Activated CD4-positive, alpha-beta T cell treated with anti-CD3 and anti-CD28 coated beads, Interleukin-10, Interleukin-2, amounts not matched to agents 100 ng/mL and 50 ng/mL, durations not matched to agents 16 hours and 8 hours (primary cell): ENCODE measurements at places on chromosomes 2 and 18.

DNA sequence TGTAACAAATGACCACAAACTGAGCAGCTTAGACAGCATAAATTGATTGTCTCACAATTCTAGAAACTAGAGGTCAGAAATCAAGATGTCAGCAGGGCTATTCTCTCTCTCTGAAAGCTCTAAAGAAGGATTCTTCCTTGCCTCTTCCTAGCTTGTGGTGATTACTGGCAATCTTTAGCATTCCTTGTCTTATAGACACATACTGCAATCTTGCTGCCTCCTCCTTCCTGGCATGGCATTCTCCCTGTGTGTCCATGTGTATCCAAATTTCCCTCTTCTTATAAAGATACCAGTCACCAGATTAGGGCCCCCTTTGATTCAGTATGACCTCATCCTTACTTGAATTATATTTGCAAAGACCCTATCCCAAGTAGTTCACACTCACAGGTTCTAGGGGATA, 2.3 kb downstream of the ASB3 start:
- DNase-seq: no peak

GRCh38 chr18:59022167-59022945, 117.3 kb upstream of the SEC11C start:
- DNase-seq: no peak

DNA sequence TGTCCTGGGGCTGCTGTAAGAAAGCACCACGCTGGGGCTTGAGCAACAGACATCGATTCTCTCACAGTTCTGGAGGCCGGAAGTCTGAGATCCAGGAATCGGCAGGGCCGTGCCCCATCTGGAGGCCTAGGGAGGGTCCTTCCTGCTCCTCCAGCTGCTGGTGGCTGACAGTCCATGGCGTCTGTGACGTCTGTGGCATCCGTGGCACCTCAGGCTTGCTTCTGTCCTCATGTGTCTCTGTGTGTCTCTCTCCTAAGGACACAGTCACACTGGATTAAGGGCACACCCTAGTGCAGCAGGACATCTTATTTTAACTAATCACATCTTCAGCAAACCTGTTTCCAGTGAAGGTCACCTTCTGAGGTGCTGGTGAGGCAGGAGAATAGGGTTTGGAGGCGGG, 32.6 kb upstream of the KCNF1 start:
- no peak for DNase-seq

GRCh38 chr2:47070920-47071824, 83.9 kb downstream of the STPG4 start:
- peak; percentile 73 for DNase-seq

GRCh38 chr2:144477957-144478311, 42.0 kb downstream of the ZEB2 start:
- DNase-seq: no peak

DNA sequence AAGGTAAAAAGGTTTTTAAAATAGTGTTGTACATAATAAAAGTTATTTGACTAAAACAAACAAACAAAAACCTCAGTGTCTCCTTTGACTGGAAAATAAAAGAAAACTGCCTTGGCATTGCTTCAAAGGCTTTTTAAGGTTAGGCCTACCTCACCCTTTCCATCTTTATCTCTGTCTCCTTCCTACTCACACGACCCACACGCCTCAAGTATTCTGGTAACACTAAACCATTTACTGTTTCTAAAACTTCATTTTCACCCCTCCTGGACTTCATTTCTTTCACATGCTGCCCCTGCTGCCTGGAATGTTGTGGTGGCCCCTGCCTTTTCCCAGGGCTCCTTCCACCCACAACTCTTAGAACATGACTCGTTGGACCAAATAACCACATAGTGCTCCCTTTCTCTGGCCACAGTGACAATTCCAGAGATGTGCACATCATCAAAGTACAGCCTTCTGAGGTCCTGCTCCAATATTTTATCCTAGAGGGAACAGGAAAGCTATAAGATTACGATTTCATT, 54.0 kb downstream of the ERBB4 start:
- DNase-seq: no peak

- DNase-seq: no peak
These were observed 10.6 kb downstream of the POU3F3 start for GRCh38 chr2:104864280-104865095.

DNA sequence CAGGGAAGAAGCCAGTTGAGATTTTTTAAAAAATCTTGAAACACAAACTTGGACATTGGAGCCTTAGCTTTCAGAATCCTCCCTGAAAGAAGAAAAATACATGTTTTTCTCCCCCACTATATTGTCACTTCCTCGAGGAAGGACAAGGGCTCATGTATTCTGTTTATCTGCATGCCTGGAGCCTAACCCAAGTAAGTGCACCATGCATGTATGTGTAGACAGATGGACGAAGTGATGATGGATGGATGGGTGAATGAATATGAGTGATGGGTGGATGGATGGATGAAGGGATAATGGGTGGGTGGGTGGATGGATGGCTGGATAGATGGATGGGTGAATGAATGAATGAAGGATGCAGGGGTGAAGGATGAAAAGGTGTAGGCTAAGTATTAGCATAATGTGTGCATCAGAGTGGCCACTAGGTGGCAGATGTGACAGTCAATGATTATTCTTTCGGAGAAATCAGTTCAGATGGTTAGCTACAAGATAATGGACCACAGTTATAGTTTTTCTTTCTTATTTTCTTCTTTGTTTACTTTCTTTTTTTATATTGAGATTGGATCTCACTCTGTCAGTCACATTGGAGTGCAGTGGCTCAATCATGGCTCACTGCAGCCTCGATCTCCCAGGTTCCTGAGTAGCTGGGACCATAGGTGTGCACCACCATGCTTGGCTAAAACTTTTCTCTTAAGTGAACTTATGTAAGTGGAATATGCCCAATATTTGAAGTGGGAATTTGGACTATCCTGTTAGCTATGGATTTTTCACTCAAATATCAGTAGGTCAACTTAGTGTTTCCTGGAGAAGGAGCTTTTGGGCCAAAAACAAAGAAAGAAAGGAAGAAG, 18.5 kb upstream of the CCDC93 start:
- peak; percentile 48 for DNase-seq

DNA sequence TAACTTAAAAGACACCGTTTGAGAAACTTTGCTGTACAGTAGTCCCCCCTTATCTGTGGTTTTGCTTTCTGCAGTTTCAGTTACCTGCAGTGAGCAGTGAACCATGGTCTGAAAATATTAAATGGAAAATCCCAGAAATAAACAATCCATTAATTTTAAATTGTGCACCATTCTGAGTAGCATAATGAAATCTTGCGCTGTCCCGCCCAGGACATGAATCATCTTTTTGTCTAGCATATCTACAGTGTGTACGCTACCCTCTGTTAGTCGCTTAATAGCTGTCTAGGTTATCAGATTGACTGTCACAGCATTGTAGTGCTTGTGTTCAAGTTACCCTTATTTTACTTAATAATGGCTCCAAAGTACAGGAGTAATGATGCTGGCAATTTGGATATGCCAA, 6.1 kb downstream of the ARPC2 start:
- peak; percentile 51 for DNase-seq

GRCh38 chr2:239910404-239910803, 114.7 kb downstream of the NDUFA10 start:
- DNase-seq: no peak

DNA sequence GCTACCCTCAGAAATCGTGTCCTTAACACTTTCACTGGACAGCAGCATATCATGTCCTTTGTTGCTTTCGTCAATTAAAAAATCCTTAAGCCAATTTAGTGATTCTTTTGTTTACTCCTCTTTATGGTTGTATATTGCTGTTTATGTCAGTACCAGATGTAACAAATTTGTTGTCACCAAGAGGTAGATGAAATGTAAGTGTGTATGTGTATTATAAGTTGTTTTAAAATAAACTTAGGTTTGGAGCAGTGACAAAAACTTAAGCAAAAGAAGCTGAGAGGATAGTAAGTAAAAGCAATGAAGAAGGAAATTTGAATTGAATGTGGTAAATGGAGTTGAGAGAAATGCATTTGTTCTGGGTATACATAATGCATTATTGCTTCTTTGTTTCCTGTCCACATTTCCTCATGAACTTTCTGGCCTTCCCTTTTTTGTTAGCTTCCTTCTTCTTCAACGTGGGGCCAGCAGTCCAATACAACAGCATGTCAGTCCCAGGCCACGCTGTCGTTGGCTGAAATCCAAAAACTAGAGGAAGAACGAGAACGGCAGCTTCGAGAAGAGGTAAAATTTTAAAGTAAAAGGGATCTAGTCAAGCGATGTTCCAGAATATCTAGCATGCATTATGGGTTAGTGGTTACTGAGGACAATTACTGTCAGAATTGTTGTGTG, 30.5 kb upstream of the SNORC start:
- no peak for DNase-seq

DNA sequence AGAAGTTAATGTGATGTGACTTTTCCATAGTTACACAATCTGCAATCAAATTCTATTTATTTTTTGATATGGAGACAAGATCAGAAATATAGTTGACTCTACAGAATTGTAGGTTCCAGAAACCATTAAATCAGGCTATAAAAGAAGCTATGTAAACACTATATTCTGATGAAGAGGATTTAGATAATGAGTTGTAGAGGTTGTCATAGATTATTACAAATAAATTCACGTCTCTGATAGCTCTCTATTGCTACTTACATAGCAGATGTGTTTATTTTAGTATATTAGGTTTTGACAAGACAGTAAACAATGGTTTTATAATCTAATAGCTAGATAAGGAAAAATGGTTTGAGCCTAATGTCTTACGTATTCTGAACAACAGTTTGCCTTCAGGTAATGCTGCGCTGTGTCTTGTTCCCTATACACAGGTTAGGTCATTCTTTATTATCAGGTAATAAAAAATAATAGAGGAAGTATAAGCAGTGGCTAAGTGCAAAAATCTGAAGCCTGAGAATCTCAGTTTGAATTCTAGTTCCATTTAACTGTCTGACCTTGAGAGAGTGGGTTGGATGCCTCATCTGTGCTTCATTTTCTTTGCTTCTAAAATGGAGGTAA, 93.4 kb downstream of the PPP1R1C start:
- no peak for DNase-seq

DNA sequence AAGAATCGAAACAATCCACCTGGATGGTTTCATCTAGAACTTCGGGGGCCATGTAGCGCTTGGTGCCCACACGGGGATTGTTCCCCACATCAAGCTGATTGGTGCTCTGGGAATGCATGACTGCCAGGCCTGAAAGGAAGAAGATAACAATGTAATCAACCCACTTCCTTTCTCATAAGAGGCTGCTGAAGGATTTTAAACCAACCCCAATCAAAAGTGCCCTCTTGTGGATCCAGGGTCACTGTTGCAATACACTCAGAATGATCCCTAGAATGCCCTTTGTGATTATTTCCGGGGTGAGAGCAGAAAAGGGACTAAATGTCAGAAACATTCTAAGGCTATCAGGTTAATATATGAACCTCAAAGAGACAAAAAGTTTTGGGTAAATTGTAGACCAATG, 115.2 kb downstream of the ACVR1 start:
- DNase-seq: no peak

- DNase-seq: no peak
These were observed 160.2 kb downstream of the GBX2 start for GRCh38 chr2:236008006-236008405.

- no peak for DNase-seq
These were observed 975.7 kb upstream of the ZEB2 start for GRCh38 chr2:145495590-145495989.

GRCh38 chr18:35756506-35757117, 175.1 kb downstream of the GALNT1 start:
- DNase-seq: peak; percentile 74

DNA sequence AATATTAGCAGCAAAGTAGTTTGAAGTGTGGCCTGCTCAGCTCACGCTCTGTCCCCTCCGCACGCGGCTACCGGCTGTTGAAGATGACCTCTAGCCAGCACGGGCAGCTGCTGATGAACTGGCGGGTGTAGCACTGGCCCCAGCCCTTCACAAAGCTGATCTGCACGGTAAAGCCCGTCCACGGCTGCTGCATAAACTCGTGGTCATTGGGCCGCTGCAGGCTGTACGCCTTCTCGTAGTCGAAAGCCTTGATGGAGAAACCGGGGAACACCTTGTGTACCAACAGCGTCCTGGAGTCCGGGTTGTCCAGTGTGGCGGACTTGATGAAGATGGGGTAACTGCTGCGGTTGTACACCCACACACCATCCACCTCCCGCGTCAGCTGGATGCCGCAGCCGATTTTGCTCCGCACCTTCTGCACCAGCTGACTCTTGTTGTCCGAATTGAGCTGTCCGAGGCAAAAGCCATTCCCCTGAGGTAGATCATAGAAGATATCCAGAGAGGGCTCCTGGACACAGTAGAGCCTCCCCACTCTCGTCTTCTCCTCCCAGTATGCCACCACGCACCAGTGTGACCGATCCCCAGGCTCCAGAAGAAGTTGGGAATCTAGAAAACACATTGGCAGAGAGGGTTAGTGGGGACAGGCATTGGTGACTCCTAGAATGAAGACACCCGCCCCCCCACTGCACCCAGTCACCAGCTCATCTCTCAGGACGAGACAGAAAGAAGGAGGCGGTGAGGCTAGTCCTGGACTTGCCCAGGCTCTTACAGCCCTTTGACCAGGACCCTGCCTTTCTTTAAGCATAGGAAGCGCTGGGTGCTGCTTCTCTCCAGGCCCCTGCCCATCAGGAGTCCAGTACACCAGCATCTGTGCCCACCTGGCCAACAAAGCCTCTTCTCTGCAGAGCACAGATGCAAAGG, 29.2 kb downstream of the SMAD7 start:
- DNase-seq: no peak

- peak; percentile 82 for DNase-seq
These were observed 46.1 kb downstream of the TMEM185B start for GRCh38 chr2:120177001-120177621.

- DNase-seq: no peak
These were observed 824.8 kb upstream of the SALL3 start for GRCh38 chr18:78154853-78155252.

DNA sequence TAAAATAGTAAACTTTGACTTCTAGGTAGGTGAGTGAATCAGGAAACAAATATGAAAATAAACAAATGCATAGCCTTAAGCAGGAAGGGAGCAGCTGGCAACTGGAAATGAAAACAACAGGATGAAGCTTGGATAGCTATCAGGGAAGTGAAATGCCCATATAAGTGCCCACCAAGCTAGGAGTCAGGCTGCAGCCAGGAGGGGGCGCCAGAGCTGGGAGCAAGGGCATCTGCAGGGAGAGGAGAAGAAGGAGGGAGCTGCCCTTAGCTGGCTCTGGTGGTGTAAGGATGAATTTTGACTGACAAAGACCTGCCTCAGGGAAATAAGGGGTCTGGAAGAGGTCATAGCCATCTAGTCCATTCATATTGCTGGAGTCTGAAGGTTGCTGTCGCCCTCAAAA, 298.3 kb downstream of the TDRD15 start:
- peak; percentile 26 for DNase-seq

- DNase-seq: no peak
These were observed 19.1 kb downstream of the BCL2L11 start for GRCh38 chr2:111139637-111140317.

GRCh38 chr2:51158251-51158650, 126.3 kb upstream of the NRXN1 start:
- DNase-seq: no peak
